T-helper 1 cell (primary cell): ENCODE measurements at places on chromosomes 11 and 22.

- peak; percentile 78 for DNase-seq
Measured at GRCh38 chr22:19730655-19731360, 7.5 kb downstream of the GP1BB start.

DNA sequence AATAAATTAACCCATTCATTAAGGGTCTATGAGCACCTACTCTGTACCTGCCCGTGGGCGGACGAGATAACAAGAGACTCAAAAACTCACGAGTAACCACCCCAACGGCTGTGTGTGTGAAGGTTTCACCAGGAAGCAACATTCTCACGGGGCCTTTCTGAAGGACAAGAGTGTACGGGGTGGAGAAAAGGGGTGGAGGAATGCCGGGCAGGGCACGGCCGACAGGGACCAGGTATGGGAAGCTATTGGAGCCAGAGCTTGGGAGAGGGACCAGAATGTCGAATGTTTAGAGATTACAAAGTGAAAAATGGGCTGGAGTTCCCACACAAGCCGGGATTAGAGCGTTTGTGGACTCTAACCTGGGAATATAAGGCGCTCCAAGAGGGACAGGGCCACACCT is 1.6 kb downstream of the KMT5B start:
- DNase-seq = no peak

DNA sequence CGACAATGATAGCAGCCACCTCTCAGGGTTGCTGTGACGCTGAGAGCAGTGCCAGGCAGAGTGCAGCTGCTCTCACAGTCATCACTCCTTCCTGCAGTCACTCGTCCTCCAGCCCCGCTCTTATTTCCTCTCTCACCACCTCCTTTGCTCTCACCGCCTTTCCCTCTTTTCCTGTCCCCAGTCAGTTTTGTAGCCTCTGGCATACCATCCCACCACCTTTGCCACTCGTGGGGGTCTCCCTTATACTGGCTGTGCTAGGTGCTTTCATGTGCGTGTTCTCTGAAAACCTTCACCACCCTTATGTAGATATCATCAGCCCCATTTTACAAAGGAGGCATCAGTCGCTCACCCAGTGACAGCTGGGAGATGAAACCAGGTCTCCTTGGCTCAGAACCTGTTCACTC is 19.3 kb upstream of the ST3GAL4 start:
- no peak for DNase-seq

DNA sequence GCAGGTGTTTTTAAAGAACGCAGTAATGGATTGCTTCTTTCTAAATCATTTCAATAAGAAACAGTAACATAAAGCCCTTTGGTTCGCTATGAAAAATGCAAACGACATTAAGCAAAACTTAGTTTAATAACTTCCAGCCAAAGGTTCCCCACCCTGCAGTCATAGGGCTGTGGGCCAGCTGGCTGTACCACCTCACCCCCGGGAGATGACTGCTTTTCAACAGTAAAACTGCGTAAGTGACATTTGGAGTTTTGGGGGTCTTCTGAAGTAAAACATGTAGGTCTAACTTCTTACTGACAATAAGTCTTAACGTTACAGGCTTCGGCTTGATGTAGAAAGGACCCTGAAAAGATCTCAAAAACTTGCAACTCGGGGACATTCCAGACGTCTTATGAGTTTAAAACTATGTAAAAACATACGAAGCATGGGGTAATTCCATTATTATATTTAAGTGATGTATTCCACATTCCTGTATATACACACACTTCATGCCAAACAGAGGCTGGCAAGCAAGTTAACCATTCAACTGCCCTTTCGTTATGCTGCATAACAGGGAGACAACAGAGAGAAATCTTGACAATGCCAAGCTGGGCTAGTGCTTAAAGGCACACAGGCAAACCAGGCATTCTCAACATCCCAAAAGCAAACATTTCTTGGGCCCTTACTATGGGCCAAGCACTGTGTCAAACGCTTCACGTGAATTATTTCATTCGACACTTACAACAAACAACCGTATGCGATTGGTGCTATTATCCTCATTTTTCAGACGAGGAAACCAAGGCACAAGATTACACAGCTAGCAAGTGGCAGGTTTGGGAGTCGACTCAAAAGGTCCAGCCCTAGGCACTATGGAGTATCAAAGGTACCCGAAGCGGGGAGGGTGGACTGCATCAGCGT is 1.2 kb downstream of the MRTFA start:
- no peak for DNase-seq

DNA sequence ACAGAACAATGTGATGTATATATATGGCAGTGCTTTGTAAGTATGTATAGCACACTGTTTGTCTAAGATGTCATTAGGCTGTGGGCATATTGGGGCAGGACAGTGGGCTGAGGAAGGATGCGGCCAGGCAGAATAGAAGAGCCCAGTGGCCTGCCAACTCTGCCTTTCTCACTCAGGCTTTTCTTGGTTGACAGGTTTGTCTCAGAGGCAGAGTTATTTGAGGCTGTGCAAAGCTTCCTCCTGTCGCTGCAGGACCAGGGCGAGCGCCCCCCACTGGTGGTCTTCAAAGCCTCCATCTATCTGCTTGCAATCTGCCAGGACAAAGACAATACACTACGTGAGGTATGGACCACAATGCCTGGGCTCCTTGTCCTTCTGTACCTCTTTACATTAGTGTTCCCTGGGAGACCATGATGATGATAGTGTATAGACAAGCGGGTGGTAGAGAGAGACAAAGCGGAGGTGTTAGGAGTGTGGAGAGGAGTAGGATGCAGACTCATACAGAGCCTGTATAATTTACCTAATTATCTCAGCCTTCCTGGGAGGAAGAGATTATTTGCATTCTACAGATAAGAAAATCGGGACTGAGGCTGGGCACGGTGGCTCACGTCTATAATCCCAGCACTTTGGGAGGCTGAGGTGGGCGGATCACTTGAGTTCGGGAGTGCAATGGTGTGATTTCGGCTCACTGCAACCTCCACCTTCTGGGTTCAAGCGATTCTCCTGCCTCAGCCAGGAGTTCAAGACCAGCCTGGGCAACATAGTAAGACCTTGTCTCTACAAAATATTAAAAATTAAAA is 37.3 kb upstream of the CCDC134 start:
- peak; percentile 7 for DNase-seq

DNA sequence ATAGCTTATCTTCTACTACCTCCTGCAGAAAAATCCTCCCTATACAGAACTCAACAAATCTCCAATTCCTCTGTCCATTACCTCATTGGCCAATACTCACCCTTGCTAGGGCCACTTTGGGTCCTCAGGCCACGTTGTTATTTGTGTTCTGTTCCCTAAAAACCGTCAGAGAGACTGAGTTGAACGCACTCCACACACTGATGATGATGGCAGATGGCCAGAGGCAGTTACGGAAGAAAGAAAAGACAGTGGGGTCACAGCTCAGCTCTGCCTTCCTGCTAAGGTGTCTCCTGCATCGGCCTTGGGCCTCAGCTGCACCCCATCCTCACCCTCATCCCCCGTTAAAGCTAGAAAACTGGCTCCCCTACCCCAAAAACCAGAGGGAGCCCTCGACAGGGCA is 66.2 kb downstream of the MICAL3 start:
- no peak for DNase-seq

GRCh38 chr22:50528682-50529415 is 963 bp downstream of the TYMP start:
- DNase-seq = no peak

DNA sequence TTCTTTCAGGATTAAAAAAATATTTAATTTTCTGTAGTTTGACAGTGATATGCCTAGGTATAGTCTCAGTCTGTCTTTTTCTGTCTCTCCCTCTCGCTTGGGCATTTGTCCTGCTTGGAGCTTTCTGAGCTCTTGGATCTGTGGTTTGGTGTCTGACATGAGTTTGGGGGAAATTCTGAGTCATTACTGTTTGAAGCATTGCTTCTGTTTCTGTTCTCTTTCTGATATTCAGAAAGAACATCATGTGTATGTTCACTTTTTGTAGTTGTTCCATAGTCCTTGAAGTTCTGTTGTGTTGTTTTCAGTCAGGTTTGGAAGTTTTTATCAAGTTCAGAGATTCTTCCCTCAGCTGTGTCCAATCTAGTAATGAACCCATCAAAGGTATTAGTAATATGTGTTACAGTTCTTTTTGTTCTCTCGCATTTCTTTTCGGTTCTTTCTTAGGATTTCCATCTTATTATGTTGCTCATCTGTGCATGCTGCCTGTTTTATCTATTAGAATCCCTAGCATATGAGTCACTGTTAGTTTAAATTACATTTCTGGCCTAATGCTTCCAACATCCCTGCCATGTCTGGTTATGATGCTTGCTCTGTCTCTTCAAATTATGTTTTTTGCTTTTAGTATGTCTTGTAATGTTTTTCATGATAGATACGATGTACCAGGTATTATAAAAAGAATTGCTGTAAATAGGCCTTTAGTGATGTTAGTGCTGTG is 48.4 kb downstream of the DDX10 start:
- no peak for DNase-seq

GRCh38 chr11:128473636-128474035 is 113.7 kb downstream of the ETS1 start:
- DNase-seq = peak; percentile 27

GRCh38 chr22:42025421-42025820 is 26.8 kb downstream of the WBP2NL start:
- no peak for DNase-seq

- no peak for DNase-seq
Measured at GRCh38 chr11:119029340-119030028, 1.2 kb downstream of the SLC37A4 start.

DNA sequence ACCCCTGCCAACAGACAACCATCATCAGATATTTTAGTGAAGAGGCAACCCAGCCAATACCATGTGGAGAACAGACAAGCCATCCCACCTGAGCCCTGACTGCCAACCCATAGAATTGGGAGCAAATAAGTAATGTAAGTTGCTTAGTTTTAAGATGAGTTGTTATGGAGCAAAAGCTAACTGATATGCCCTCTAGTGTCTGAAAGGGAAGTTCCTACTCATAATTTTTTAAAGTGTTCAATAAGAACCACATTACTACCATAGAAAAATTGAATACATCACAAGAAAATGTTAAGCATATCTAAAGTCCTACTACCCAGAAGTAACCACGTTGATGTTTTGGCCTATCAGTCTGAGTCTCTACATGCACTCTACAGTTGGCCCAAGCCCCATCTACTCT is 50.8 kb upstream of the SLC36A4 start:
- no peak for DNase-seq

- no peak for DNase-seq
Measured at GRCh38 chr22:31943206-31943977, 943 bp upstream of the YWHAH start.

GRCh38 chr11:33063326-33063881 is 24.0 kb downstream of the TCP11L1 start:
- DNase-seq = no peak

- peak; percentile 19 for DNase-seq
Measured at GRCh38 chr22:30694171-30694639, 469 bp upstream of the OSBP2 start.

DNA sequence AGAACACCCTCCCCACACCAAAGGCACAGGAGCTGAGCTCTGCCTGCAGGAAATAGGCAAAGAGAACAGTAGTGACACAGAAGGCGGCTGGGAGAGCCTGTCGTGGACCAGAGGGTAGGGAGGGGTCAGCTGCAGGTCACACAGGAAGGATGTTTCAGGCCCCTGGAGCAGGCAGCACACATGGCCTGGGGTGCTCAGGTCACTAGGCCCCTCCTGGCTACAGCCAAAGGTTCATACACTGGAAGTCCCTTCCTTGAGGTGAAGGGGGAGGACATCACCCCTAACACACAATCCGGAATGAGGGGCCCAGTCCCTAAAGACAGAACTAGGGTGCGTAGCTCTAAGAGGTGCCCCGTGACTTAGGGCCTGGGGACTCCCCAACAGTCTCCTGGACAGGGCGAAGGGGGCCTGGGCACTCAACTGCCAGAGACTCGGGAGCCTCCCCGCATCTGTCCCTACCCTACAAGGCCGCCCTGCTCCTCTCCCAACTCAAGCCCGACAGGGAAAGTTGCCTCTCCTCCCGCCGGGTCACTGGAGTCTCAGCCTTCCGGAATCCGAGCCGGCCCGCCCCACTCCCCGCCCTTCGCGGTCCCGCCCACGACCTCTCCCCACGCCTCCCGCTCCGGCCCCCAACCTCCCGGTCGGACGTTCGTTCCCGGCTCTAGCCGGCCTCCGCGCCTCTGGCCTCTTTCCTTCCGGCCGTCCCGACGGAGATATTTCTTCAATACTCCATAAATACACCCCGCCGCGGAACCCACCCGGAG is at the start of gene CYB5R2:
Gene CYB5R2 (minus strand): TSS at position 541 of the 764 bp plus-strand sequence. CDS start 675 bp downstream, outside the sequence.
- no peak for DNase-seq

DNA sequence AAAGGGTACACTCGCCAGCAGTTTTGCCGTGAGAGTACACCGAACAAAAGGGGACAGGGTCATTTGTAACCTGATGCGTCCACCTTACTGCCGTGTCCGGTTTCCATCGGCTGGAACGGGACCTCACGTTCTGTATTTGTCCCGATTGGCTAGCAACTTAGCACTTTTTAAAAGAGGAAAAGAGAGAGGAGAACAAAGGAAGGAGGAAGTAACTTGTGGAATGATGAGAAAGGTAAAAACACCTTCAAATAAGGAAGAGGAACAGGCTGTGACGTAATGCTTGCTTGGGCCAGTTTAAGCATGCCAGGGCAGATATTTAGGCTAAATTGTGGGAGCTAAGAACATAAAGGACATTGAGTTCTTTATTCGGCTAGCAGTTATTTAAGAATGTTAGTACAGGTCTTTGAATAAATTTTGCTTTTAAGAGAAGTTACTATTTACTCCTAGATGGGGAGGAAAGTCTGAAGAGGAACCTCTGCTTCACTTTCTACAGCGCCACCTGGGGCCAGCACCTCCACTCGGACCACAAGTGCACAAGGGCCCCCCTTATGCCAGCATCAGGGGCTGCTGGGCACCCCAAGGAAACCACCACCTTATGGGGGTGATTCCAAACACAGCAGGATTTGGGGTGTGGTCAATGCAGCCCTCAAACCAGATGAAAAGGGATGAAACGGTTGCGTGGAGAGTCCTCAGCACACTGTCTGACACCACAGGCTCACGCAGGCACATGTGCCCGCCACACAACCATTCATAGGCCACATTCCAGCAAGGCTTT is 5.8 kb downstream of the ARSA start:
- DNase-seq = no peak

GRCh38 chr22:46125816-46126765 is 24.2 kb upstream of the PPARA start:
- DNase-seq = no peak
